ENCODE measurements at places on chromosomes 2 and 18. TPM values are rescaled to one million over a fixed set of nuclear protein-coding genes. Genes with fewer than 3 reads are reported as not detected.

The SERPINB11 gene
- not detected for total RNA-seq

The MREG gene
- total RNA-seq: 12.1 TPM

The SLC16A14 gene
- total RNA-seq: 1.2 TPM

The SKOR2 gene
- total RNA-seq: not detected

The POMC gene
- 6.3 TPM for total RNA-seq

The MC5R gene
- not detected for total RNA-seq

The ZNF2 gene
- total RNA-seq: 2.9 TPM

The CABLES1 gene
- 10.0 TPM for total RNA-seq

The SLC9A4 gene
- not detected for total RNA-seq

The GKN2 gene
- not detected for total RNA-seq

The POTEC gene
- not detected for total RNA-seq

The RFTN2 gene
- not detected for total RNA-seq

The MARCHF4 gene
- total RNA-seq: not detected

The ST6GAL2 gene
- total RNA-seq: not detected

The CYP27A1 gene
- total RNA-seq: not detected

The IHH gene
- not detected for total RNA-seq

The GKN1 gene
- total RNA-seq: not detected

The BCL11A gene
- 1.6 TPM for total RNA-seq

The DYNAP gene
- not detected for total RNA-seq

The MOGAT1 gene
- not detected for total RNA-seq

The SLC4A3 gene
- not detected for total RNA-seq

The CDKL4 gene
- total RNA-seq: not detected

The TLK1 gene
- total RNA-seq: 61.9 TPM

The IGFBP2 gene
- total RNA-seq: 38.2 TPM

The LDLRAD4 gene
- 27.5 TPM for total RNA-seq

The TCF7L1 gene
- not detected for total RNA-seq

The SPP2 gene
- total RNA-seq: not detected
